ENCODE measurements at places on chromosomes 6 and 20.

DNA sequence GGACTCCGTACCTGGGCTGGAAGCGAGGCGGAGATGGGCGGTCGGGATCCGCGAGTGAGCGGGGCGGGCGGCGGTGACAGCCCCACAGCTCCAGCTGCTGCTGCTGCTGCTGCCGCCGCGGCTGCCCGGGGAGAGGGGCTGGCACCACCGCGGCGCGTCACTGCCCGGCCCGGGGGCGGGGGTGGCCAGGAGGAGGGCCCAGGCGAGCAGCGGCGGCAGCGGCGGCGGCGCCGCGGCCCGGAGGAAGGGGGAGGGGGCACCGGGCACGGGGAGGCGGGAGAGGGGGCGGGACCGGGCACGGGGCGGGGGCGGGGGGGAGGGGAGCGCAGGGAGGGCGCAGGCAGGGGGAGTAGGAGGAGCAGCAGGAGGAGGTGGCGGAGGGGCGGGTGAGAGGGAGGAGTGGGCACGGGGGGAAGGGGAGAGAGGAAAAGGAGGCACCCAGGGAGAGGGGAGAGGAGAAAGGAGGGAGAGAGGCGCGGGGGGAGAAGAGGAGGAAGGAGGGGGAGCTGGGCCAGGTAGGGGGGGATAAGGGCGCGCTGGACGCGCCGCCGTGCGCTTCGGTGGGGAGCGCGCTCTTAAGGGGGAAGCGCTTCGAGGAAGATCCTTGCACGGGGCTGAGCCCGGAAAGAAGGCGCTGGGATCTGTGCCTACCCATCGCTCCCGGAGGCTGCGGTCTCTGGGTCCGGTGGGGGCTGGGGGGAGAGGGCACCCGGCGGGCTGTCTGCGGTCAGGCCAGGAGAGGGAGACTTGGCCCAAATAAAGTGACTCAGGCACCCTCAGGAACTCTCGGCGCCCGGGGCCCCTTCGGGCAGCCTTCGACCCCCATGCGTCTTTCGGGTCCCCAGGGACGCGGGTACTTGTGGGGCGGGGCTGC lies 101.5 kb downstream of the NOL4L start:
- DNase-seq = peak; percentile 46

DNA sequence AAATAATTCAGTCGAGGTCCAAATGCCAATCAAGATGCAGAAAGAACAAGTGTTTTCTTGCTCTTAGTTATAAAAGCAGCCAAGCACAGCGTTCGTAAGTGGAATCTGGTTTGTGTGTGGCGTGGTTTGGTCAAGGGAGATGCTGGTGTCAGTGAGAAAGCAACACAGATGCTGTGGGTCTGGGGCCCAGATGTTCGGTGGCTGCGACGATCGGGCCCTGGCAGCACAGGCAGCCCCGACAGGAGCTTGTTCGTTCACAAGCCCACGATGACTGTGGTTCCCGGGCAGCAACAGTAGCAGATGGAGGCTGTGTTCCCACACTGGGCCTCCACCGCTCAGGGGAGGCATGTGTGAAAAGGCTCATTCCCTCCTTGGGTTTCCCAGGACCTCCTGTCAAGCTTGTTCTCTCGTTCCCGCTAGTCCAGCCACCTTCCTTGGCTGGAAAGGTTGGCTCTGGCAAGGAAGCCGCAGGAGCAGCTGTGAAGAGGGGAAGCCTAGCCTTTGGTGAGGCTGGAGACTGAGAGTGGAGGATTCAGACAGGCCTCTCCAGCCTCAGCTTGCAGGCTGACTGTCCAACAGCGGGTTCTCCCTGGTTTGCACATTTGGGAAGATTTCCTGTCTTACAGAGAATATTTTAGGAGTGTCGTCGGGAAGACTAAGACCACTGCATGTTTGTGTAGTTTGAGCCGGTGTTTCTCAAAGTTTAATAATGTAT lies 304.7 kb downstream of the QKI start:
- no peak for DNase-seq

GRCh38 chr20:64096535-64096934 lies 10.8 kb downstream of the NPBWR2 start:
- no peak for DNase-seq

- no peak for DNase-seq
Observed at GRCh38 chr6:15674690-15675386, 12.0 kb upstream of the DTNBP1 start.

DNA sequence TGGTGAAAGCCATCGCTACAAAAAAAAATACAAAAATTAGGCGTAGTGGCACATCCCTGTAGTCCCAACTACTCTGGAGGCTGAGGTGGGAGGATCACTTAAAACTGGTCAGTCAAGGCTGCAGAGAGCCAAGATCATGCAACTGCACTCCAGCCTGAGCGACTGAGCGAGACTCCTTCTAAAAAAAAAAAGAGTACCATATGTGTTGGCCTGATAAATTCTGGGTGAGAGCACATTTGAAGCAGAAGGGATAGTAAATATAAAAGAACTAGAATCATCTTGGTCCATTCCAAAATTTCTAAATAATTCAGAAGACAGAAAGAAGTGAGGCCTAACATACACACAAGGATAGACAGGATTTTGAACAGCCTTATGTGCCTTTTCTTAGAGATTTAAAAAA lies 2.2 kb downstream of the IBTK start:
- DNase-seq = no peak

- DNase-seq = no peak
Observed at GRCh38 chr6:149202952-149203351, 114.6 kb upstream of the TAB2 start.

DNA sequence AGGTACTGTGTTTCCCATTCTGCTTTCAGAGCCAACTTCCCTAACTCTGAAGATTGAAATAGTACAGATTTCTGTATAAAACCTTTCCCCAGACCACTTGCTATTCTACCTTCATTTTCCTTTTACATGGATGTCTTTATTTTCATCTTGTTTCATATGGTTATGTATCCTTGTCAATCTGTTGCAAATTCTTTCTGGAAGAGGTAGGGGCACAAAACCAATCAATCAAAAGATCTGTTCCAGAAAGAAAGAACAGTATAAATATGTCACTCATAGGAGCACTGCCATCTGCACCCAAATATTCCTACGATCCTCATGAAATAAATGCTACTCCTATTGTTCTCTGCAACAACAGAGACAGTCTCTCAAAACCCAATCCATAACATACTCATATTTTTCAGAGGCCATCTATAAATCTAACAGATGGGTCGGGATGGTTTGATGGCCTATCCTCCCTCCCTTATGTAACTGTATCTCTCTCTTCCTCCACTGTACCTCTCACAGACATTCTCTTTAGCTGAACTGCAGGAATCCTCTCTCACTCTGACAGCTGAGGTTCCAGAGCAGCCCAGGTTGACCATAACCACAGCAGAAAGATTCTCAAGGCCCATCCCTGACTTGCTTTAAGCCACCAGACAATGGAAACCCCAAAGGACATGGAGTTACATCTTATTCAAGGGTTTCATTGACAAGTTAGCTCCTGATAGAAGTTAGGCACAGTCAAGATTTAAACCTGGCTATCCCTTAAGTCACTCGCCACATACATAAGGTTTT lies 112.8 kb downstream of the ZMYND8 start:
- DNase-seq = no peak

DNA sequence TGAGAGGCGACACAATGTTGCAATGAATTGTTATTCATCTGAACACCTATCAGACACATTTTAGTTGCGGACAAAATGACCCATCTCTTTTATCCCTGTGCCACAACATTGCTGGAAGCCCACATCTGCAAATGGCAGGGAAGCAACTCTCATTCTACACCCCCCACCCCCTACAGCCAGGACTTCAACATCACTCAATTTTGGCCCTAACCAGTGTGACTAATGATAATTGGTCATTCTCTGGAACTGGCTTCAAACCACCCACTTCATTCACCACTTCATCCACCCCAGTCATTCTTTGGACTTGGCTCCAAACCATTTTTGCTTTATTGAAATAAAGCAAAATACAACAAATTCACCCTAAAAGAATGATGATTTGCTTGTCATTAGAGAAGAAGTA lies 1.5 kb downstream of the GCM2 start:
- DNase-seq = no peak

DNA sequence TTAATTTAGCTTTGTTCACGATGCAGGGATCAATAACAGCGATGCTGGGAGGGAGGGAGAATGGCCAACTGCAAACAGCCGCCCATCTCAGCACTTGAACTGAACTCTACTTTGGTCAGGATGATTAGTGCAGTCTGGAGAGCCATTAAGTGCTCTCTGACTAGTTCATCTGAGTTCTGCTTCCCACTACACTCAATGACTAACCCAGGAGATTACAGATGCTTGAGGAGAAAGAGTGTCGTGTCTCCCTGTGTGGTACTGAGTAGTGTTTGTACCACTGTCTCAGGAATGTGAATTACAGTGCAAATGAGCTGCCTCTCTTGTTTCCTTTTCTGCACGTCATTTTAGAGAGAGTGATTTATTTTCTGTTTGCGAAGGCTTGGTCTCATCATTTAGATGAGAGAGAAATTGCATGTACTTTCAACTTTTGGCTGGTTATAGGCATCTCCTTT lies 23.5 kb downstream of the CARMIL1 start:
- DNase-seq = no peak

GRCh38 chr20:60491051-60491581 lies 532.9 kb downstream of the CDH26 start:
- no peak for DNase-seq

GRCh38 chr6:35485402-35485877 lies 11.4 kb downstream of the TEAD3 start:
- DNase-seq = no peak

- no peak for DNase-seq
Observed at GRCh38 chr6:75775219-75775618, 26.2 kb downstream of the MYO6 start.

DNA sequence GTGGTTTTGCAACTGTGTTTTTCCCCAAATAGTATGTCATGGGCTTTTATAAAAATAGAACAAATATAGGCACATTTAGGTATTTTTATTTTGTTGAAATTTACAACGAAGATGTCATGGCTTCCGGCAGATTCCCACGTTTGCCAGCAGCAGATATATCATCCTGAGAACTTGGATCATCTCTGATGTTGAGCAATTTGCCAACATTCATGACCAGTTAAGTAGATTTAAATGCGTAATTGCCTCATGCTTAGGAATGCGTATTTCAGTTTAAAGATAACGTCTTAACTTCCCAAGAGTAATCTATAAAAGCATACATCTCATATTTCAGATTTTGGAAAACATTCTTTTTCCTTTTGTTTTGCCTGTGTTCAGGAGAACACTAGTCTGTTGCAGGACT lies 457.8 kb downstream of the QKI start:
- no peak for DNase-seq

GRCh38 chr6:6783721-6784120 lies 195.2 kb downstream of the LY86 start:
- DNase-seq = no peak

DNA sequence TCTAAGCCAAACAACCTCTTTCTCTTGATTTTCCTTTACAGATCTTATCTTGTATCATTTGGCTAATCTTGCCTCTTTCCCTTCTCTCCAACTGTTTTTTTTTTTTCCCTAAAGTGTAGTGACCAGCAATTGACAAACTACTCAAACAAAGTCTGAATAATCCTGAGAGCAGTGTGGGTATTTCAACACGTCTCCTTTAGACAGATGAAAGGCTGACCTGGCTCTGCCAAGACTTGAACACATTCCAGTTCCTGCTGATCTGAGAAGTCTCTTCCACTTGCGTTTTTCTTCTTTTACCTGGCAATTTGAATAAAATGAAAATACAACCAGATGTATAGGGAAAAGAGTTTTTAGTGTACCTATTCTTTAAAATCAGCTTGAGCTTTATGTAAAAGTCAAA lies 168.4 kb downstream of the GJA10 start:
- no peak for DNase-seq

- DNase-seq = no peak
Observed at GRCh38 chr6:113859349-113860180, 2.4 kb downstream of the MARCKS start.

GRCh38 chr20:10604865-10605440 lies 68.8 kb downstream of the JAG1 start:
- no peak for DNase-seq

GRCh38 chr6:135187372-135187771 lies 6.3 kb downstream of the MYB start:
- no peak for DNase-seq

DNA sequence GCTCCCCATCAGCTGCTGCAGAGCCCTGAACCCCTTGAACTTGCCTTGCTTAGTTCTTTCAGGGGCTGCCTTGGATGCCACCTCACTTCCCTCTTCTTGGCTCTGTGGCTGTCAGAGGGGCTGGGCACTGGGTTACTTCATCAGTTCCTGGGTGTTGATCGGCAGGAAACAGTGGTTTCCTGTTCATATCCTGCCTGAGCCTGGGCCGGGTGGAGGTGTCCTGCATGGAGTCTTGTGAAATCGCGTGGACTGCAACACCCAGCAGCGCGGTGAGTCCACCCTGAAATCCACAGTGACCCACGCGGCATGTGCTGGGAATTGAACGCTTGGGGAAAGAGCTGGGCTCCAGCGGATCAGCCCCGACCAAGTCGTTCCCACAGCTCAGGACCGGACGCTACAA lies 97.5 kb downstream of the CDH26 start:
- DNase-seq = no peak

DNA sequence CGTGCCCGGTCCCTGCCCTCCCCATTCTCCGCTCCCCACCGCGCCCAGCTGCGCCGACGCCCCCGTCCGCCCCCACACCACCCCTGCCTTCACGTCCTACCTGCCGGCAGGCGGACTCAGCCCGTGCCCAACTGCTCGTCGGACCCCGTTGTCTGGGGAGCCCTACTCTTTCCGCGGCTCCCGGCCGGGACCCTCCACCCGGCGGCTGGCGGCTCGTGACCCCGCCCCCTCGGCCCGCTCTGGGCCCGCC lies at the start of gene SERAC1:
Gene SERAC1, minus strand, starts transcription at position 223 of the 250 bp plus-strand sequence. CDS start 9,899 bp downstream, outside the sequence.
- DNase-seq = no peak

- DNase-seq = no peak
Observed at GRCh38 chr6:156427345-156427744, 349.8 kb upstream of the ARID1B start.

DNA sequence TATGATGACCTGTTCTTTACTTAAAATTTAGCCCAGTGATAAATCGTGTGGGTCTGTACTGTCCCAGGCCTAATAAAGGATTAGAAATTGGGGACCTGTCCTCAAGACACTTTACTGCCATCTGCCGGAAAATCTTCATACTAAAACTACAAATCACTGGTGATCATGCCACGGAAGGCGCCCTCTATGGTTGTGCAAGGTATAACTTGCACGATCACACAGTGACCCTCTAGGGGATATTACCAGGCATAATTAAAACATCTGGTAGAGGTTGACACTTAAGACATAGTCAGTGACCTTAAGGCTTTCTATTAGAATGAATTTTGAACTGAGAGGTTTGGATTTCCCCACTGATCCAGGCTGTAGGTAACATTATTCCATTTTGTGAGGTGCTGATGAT lies 172.6 kb downstream of the BMP2 start:
- DNase-seq = no peak

GRCh38 chr20:43721097-43721428 lies 5.7 kb downstream of the GTSF1L start:
- no peak for DNase-seq

- DNase-seq = no peak
Observed at GRCh38 chr6:34090529-34090928, 55.4 kb downstream of the GRM4 start.

DNA sequence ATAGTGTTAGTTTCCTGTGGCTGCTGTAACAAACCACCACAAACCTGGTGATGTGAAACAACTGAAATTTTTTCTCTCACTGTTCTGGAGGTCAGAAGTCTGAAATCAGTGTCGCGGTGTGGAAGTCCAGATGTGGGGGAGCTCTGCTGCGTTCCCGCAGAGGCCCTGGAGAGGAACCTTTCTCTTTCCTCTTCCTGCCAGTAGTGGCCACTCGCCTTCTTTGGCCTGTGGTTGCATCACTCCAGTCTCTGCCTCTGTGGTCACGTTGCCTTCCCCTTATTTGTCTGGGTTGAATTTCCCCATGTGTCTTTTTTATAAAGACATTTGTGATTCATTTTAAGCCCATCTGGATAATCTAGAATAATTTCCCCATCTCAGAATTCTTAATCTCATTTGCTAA lies 295.5 kb upstream of the FLRT3 start:
- DNase-seq = no peak

Measured in stimulated activated CD4-positive, alpha-beta T cell treated with anti-CD3 and anti-CD28 coated beads, Interleukin-1b, Interleukin-23, amount 100 ng/mL, for 4 hours (primary cell).